HS-5 (cell line): ENCODE measurements at places on chromosomes 11 and 22.

DNA sequence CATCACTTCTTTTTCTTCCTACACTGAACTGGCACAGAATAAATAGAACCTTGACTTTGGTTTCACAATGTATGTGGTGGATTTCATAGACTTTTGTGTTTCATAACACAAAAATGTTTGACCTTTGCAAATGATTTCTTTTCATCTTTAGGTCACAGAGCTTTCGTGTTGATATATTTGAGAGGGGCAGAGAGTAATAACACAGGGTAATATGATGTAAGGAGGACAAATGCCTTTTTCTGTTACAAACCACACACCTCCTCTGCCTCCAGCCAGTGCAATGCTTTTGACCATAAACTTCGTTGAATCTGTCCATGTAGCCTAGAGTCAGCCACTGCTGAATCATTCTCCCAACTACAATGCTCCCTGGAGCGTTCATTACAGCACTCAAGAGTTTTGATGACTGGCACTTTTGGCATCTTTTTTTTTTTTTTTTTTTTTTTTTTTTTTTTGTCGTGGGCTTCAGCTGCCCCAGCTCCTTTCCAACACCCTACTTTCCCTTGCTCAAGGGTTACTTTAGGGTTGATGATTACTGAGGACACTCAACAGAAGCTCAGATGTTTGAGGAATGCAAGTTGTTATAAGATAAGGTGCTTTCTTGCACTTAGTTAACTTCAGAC lies 11.4 kb upstream of the CAT start:
- peak; percentile 85 for DNase-seq

GRCh38 chr11:69055212-69055586 lies 6.5 kb downstream of the TPCN2 start:
- no peak for DNase-seq

DNA sequence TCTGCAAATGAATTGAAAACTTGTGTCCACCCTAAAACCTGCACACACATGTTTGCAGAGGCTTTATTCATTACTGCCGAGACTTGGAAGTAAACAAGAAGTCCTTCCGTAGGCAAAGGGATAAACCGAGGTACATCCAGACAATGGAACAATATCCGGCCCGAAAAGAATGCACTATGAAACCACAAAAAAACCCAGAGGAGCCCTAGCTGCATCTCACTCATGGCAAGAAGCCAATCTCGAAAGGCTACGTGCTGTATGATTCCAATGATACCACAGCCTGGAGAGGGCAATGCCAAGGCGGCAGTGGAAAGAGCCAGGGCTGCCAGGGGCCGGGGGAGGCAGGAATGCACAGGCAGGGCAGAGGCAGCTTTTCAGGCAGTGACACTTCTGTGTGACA lies 3.2 kb upstream of the MRPL23 start:
- no peak for DNase-seq

GRCh38 chr11:679271-680207 lies 15.5 kb downstream of the DEAF1 start:
- DNase-seq = no peak

GRCh38 chr22:18091916-18092526 lies 14.2 kb downstream of the PEX26 start:
- no peak for DNase-seq

GRCh38 chr11:111949519-111950426 lies 12.6 kb downstream of the DIXDC1 start:
- no peak for DNase-seq

DNA sequence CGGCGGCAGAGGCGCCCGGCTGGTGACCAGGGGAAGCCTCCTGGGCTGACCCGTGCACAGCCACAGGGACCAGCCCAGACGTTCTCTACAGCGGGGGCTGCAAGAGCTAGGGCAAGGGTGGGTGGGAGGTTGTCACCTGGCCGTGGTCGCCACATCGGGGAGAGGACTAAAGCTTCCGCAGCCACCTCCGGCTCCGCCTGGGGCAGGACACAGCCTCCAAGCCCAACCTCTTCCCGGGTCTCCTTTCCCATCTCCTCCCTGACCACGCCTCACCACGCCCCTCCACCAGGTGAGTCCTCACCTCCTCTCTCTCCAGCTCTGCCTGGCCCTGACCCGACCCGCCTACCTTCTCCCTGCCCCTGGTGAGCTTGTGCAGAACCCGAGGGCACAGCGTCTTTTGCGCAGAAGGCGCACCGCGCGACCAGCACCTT lies 75.9 kb upstream of the LMO1 start:
- no peak for DNase-seq

- DNase-seq = peak; percentile 46
Observed at GRCh38 chr11:113664069-113664980, 41.8 kb downstream of the TMPRSS5 start.

DNA sequence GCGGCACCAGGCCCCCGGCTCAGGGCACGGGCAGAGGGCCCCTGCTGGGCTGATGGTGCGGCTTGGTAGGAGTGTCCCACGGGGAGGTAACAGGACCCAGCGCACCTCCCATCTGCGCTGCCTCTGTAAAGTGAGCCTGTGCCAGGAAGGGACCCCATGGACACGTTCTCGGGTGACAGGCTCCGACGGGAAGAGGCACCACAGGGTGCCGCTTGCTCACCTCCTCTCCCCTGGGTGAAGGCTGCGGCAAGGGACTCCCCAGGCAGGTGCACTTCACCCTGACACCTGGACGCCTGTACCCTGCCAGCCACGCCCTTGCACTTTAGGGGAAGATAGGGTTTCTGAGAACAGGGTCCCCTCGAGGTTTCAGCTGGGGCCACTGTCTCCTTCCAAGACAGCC lies 48.1 kb downstream of the SHANK2 start:
- DNase-seq = no peak

DNA sequence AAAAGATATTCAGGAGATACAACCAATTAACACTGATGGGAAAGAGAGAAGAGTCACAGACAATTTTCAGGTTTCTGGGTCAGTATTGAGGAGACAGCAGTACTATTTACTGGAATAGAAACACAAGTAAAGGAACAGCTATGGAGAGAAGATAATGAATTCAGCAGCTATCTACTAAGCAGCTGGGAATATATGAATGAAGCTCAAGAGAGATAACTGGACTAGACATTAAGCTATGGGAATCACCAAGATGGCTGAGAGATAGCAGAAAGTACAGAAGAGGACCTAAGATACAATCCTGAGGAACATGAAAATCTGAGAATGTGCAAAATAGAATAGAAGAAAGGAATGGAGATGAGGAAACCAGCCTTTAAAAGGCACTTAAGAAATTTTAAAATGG lies 15.9 kb downstream of the ALG9 start:
- no peak for DNase-seq

- no peak for DNase-seq
Observed at GRCh38 chr22:29199702-29200400, 5.8 kb upstream of the EMID1 start.

DNA sequence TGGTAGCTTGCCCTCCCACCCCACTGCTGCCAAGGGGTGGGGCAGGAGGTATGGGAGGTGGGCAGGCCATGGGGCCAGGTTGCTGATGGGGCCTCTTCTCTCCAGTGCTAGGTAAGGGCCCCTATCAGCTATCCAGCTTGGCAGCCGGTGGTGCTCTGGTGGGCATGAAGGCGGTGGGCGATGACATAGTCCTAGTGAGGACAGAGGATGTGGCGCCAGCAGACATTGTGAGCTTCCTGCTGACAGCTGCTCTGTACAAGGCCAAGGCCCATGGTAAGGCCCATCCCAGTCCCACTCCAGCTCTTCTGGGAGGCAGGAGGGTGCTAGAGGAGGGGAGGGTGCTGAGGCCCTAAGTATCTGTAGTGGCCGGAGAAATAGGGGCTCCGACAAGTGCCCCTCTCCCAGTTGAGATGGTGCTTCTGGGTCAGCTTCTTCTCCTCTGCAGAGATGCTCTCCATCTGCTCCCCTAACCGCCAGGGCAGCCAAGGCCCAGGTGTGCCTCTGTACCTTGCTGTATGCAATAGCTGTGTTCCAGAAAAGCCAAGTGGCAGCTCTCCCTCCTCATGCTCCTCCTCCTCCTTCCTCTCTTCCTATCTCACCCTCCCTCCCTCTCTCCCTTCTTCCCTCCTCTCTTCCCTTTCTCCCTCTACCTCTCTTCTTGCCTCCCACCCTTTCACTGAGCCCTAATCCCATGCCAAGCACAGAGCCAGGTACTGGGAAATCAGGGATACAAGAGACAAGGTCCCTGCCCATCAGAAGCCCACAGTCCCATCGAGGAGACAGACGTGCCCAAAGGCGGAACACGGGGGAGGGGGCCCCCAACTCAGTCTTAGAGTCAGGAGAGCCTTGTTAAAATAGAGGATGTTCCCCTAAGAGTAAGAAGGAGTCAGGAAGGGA lies 55.3 kb downstream of the OTOG start:
- no peak for DNase-seq

DNA sequence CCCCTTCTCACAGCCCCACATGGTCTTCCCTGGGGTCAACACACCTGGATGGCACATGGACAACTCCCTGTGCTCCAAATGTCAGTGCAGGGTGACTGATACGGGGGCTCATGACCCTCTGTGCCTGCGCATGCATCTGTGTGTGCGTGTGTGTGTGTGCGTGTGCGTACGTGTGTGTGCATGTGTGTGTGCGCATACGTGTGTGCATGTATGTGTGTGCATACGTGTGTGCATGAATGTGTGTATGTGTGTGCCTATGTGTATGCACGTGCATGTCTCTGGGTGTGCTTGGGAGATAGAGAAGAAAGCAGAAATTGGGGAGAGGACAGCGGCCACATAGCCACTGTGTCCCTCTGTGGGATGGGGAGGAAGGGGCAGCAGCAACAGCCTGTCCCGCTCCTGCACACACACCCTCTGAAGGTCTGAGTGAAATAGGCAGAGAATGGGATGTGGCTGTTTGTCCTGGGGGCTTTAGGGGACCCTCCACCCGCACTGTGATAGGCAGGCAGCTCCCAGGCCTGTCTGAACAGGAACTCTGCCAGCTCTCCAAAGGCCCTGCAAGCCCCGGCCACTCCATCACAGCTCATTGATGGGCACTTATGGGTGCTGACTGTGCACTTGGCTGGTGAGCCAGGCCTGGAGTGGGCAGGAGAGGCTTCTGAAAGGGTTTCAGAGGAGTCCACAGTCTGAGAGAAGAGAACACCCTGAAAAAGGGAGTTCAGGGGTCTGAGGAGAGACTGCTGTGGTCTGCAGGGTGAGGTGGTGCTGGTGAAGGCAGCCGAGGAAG lies 28.7 kb upstream of the PICK1 start:
- no peak for DNase-seq

DNA sequence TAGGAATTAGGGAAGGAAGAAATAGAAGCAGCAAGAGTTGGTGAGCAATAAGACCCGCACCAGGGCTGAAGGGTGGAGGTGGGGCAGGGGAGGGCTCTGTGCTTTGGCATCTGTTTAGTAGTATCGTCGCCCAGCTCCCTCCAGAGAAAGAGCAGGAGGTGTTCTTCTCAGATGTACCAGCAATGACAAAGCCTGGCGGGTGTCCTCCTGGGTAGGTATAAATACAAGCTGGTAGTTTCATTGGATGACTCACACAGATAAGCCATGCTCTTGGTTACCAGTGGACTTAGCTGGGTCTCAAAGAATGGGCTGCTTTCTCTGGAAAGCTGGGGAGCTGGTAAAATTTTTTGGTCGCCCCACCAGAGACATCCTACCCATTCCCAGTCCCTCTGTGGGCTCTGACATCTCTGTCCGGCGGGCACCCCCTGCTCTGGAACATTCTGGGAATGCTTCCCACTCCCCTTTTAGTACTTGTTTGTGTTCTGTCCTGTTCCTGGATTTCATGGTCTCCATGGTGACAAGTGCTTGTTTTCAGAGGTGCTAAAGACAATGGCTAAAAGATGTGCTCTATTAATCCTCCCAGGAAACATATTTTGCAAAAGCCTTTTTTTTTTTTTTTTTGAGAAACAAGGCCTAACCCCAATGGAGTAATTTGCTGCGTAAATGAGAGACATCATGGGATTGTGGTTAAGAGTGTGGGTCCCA lies 15.4 kb upstream of the TUBA8 start:
- DNase-seq = no peak

GRCh38 chr11:28760676-28761390 lies 652.6 kb downstream of the METTL15 start:
- no peak for DNase-seq

DNA sequence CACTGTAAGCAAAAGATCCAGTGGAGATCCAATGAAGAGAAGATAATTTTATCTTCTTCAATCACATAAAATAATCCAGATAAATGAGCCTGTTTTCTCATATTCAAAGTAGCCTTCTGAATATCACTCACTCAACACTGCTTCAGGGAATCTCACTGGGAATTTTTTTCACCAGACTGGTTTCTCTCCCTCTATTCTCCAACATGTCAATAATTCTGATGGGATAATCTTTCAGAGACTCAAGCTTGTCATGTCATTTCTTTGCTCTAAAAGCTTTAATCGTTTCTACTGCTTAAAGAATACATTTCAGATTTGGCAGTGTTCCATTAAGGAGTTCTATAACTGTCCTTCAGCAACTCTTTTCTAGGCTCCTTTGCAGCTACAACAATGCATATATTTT lies 16.3 kb downstream of the CNTN5 start:
- DNase-seq = no peak

- no peak for DNase-seq
Observed at GRCh38 chr11:44729713-44730112, 3.0 kb downstream of the TSPAN18 start.

DNA sequence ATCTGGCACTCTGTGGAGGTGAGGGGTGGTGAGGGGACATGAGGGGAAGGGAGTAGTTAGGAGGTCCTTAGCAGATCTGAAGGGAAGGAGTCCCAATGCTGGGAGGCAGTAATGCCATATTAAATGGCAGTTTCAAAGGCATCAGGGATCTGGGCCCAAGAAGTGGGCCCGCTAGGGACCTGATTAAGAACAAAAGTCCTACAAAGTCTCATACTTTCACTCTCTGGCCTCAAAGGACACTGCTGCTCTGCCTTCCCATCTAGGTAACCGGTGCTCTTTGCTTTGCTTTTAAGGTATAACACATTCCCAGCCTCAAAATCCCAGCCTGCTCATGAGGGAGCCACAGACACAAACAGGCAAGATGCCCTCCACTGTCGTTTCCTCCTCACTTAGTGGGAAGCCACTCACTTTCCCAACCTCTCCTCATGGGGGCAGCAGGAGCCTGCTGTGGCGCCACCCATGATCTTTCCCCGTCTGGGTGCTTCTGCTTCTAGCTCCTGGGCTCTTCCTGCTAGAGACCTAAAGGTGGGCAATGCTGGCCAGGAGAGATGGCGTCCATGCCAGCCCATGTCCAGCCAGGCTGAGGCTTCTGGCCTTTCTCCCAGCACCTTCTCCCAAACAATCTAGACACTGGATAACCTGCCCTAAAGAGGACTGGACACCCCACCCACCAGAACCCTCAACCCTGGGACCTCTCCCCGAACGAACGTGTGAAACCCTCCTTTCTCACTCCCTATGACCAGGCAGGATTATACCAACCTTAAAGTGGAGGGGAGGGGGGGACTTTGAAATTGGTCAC lies 68.3 kb downstream of the PLEKHA7 start:
- DNase-seq = no peak
